ENCODE measurements at places on chromosomes 7 and 10.
A peak's percentile ranks its signal among the peaks of the same experiment; 100 is the strongest.

GRCh38 chr7:7565746-7566650, 686 bp upstream of the MIOS start:
- H3K27me3 ChIP-seq: no peaks in the 10 kb centered on the region
- no peak overlapping the region for H3K27ac ChIP-seq
- H3K4me1 ChIP-seq: peaks cover 6% of the 10 kb centered on the region
- DNase-seq: no peak
- H3K4me3 ChIP-seq: peak overlapping the region; percentile 72

DNA sequence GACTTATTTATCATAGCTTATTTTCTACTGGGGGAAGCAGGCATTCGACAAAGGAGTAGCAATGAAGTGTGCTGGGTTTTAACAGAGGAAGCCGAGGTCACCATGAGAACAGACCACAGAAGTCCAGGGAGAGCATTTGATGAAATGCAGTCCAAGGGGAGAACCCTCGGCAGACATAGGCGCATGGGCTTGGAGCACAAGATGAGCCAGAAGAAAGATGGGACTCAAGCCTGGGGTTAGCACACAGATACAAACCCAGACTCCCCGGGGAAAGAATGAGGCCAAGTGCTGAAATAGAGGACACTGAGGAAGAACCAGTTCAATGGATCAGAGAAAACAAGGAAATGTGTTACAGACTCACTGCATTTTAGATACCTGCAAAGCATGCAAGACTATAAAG, 209.5 kb downstream of the FAM107B start:
- H3K4me1 ChIP-seq: peaks cover 19% of the 10 kb centered on the region
- H3K27ac ChIP-seq: peak overlapping the region; percentile 26
- no peaks in the 10 kb centered on the region for H3K27me3 ChIP-seq

DNA sequence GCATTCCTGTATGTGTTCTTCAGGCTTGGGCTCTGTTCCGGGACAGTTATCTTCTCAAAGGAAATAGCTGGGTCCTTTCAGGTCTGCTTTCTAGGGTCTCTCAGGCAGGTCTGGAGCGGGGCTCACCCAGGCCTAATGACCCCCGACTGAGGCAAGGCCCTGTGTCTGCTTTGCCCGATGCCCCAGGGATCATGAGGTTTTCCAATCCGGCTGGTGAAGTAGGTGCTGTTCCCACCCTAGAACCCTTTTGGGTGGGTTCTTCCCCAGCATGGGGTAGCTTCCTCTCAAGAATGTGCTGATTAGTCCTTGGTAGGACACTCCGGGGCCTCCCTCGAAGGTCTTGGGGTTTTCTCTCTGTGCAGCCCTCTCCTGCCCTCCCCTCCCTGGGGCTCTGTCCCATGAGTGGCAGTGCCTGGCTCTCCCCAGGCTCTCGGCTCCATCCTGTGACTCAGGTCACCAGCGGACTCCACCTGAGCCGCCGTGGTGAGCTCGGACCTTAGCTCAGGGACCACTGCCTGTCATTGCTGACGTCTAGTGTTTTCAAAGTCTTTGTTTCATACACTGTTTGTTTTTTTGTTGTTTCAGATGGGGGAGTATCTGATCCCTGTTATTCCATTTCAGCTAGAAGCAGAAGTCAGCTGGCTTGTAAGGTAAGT, 71.0 kb upstream of the NKX6-2 start:
- peaks cover 23% of the 10 kb centered on the region for H3K4me1 ChIP-seq
- H3K27me3 ChIP-seq: no peaks in the 10 kb centered on the region
- no peak overlapping the region for H3K27ac ChIP-seq
- no peak for DNase-seq
- H3K4me3 ChIP-seq: no peak overlapping the region

DNA sequence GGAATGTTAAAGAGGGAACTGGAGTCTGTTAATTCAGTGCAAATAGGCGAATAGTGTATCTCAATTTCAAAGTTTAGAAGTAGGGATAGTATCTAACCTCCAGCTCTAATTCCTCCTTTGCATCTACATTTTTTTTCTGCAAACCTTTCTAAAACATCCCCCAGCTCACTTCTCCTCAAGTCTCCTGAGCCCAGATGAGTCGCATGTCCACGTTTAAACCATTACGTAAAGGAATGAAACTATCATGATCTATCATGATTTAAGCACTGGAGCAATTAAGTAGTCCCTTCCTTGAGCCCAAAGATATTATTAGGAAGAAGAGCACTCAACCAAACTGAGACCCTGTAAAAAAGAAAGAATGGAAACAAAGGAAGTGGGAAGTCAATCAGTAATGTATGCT, 29.9 kb downstream of the GPR22 start:
- DNase-seq: no peak
- H3K27ac ChIP-seq: no peak overlapping the region
- no peaks in the 10 kb centered on the region for H3K36me3 ChIP-seq
- H3K4me1 ChIP-seq: no peaks in the 10 kb centered on the region
- H3K27me3 ChIP-seq: no peaks in the 10 kb centered on the region
- H3K4me3 ChIP-seq: no peak overlapping the region

DNA sequence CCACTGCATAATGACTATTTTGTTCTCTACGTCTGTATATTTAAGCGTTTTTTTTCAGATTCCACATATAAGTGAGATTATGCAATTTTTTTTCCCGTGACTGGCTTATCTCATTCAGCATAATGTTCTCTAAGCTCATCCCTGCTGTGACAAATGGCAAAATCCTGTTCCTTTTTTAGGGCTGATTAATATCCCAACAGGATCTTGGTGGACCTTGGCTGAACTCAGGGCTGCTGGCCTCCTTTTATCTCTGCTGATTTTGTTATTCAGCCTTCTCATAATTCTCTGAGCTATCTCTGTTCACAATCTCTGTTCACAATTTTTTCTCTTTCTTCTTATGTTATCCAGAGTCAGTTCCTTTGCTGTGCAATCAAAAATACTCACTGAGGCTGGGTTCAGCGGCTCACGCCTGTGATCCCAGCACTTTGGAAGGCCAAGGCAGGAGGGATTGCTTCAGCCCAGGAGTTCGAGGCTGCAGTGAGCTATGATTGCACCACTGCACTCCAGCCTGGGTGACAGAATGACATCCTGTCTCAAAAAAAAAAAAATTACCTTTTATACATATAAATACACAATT, 1035.9 kb upstream of the AUTS2 start:
- H3K36me3 ChIP-seq: no peaks in the 10 kb centered on the region
- H3K27ac ChIP-seq: no peak overlapping the region
- H3K4me1 ChIP-seq: no peaks in the 10 kb centered on the region
- H3K4me3 ChIP-seq: no peak overlapping the region
- H3K27me3 ChIP-seq: no peaks in the 10 kb centered on the region

DNA sequence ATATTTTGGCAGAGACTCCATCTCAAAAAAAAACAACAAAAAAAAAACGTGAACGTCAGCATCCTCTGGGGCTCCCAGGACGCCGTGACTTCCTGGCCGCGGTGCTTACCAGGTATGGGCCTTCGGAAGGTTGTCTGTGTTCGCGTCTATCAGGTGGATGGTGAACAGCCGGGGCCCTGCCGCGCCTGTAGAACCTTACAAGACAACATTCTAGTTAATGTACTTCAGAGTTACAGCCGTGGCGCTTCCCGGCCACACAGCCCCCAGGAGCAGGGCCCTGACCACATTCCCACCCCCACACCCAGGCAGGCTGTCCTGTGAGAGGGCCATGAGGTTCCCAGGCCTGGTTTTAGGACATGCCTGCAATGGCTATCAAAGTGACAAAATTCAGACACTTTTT, 111.0 kb downstream of the SMURF1 start:
- H3K27me3 ChIP-seq: no peaks in the 10 kb centered on the region
- H3K27ac ChIP-seq: no peak overlapping the region

DNA sequence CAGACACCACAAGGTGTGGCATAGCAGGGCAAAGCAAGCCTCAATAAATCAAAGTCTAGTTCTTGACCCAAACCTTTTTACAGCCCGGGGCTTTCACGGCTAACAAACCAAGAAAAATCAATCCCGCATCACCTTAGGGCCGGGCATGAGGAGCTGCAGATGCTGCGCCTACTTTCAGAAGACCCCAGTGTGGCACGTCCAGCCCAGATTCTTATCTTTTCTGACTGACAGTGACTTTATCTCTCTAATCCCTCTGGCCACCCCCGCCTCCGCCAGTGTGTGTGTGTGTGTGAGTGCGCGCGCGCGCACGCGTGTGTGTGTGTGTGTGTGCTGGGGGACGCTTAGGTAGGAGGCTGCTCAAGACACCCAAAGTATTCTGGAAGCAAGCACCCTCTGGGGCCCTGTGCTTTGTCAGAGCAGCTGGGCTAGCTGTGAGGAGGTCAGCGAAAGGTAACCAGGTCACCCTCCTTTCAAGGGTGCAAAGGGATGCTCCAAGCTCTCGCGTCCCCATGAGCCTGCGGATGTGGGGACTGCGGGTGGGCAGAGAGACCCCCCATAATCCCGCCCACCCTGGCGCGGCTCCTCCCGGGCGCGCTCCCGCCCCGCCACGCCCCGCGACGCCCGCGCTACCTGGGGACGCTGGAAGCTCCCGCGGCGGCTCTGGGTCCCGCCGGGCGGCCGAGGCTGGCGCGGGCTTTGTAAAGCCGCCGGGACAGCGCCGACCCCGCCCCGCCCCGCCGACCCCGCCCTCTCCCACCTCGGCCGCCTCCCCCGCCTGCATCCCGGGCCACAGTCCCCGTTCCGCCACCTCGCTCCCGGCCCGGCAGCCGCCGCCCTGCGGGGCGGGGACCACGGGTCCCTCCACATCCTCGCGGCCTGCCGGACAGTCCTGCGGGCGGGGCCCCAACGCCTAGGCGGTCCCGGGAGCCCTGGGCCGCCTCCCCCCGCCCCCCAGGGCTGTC, 57.1 kb upstream of the RHOBTB1 start:
- H3K36me3 ChIP-seq: no peaks in the 10 kb centered on the region
- H3K27me3 ChIP-seq: peaks cover 22% of the 10 kb centered on the region
- peak overlapping the region; percentile 26 for H3K4me3 ChIP-seq
- H3K4me1 ChIP-seq: peaks cover 9% of the 10 kb centered on the region
- peak; percentile 9 for DNase-seq

DNA sequence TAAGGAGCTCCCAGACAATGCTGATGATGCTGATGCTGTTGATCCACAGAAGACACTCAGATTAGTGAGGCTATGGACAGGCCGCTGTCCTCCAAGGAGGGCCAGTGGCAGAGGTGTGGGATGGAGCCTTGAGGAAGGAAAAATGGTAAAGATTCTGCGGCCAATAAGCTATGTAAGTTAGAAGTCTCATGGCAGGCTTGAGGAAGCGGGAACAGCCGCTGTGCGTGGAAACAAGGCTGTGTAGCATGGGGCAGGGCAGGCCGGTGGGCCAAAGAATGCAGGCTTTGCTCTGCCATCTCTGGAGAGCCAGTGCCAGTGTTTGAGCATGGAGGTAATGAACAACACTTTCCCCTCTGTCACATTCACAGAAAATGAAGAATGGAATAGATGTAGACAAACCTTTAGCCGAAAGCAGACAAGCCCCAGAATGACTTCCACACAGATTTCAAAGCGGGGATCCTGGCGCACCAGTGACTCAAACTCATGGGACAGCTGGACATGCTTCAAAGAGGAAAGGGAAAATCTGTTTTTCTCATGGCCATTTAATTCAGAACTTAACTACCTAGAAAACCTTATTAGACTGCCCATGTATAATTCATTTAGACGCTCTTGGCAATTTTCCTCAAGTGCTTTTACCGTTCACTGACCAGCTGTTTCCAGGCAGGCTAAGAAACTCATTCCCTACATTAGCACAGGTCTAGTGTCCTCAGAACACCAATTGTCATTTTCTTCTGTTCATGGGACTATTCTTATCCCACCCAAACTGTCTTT, 16.9 kb upstream of the FIGNL1 start:
- H3K27me3 ChIP-seq: no peaks in the 10 kb centered on the region
- DNase-seq: no peak
- no peaks in the 10 kb centered on the region for H3K36me3 ChIP-seq
- H3K4me3 ChIP-seq: no peak overlapping the region
- H3K4me1 ChIP-seq: peaks cover 11% of the 10 kb centered on the region

DNA sequence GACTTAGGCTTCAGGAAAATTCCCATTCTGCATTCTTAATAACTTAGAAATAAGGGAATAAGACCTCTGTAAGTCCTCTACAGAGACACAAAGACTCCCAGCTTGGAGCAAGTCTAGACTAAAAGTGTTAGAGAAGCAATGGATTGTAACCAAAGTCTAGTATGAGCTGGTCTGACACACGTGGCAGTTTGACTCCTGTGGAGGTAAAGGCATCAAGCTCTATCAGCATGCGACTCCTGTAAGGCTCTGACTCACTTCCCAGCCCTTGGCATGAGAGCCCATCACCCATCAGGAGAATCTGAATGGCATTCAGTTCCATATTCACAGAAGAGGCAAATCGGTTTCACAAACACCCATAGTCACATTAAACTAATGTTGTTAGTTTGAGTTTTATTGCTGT, 4.4 kb upstream of the VSTM4 start:
- DNase-seq: no peak
- peaks cover 11% of the 10 kb centered on the region for H3K27me3 ChIP-seq
- H3K27ac ChIP-seq: peak overlapping the region; percentile 95
- H3K4me3 ChIP-seq: no peak overlapping the region
- H3K36me3 ChIP-seq: no peaks in the 10 kb centered on the region

Measured in thymus (tissue), 14 donors.